IMR-90 (cell line): ENCODE measurements at places on chromosomes 1 and 21. TPM values are rescaled to one million over a fixed set of nuclear protein-coding genes. Genes with fewer than 3 reads are reported as not detected.

The NBPF20 gene
- total RNA-seq = 2.9 and 3.1 TPM in 2 replicates

The MX2 gene
- 0.54 and 0.56 TPM in 2 replicates for total RNA-seq

The KRTAP21-2 gene
- total RNA-seq = not detected in 2 replicates

The NMNAT2 gene
- 0.36 and 0.56 TPM in 2 replicates for total RNA-seq

The LMX1A gene
- not detected in 2 replicates for total RNA-seq

The MTR gene
- total RNA-seq = 31.0 and 32.8 TPM in 2 replicates

The KCNT2 gene
- 0.56 and 0.72 TPM in 2 replicates for total RNA-seq

The LEFTY1 gene
- not detected in 2 replicates for total RNA-seq

The CD1E gene
- not detected in 2 replicates for total RNA-seq

The TARBP1 gene
- 10.6 and 12.8 TPM in 2 replicates for total RNA-seq

The TMPRSS15 gene
- not detected in 2 replicates for total RNA-seq

The CATSPERE gene
- 0.18 and 0.28 TPM in 2 replicates for total RNA-seq

The TMOD4 gene
- not detected in 2 replicates for total RNA-seq

The REN gene
- 0.28 and 0.54 TPM in 2 replicates for total RNA-seq

The S100A14 gene
- total RNA-seq = not detected in 2 replicates

The FAM151A gene
- total RNA-seq = not detected in 2 replicates

The LCE3E gene
- total RNA-seq = not detected in 2 replicates

The ZNF593OS gene
- not detected in 2 replicates for total RNA-seq

The UROD gene
- total RNA-seq = 165 and 220 TPM in 2 replicates

The SH2D2A gene
- 0.28 TPM in 1 of 2 replicates, not detected in the other for total RNA-seq

The ZC3H12A gene
- total RNA-seq = 3.1 and 3.8 TPM in 2 replicates

The GJC2 gene
- 1.1 and 1.4 TPM in 2 replicates for total RNA-seq

The SASS6 gene
- 2.7 and 5.0 TPM in 2 replicates for total RNA-seq

The ERO1B gene
- 0.54 and 1.7 TPM in 2 replicates for total RNA-seq

The C1orf116 gene
- under 0.01 TPM in 1 of 2 replicates, not detected in the other for total RNA-seq

The KRTAP21-1 gene
- total RNA-seq = not detected in 2 replicates

The KIAA1614 gene
- total RNA-seq = 1.7 and 1.8 TPM in 2 replicates

The FHL3 gene
- total RNA-seq = 7.2 and 11.5 TPM in 2 replicates

The AKR7A2 gene
- 50.5 and 60.2 TPM in 2 replicates for total RNA-seq

The OR2L2 gene
- total RNA-seq = not detected in 2 replicates

The KRTAP19-3 gene
- not detected in 2 replicates for total RNA-seq

The PGBD5 gene
- total RNA-seq = 0.18 and 0.28 TPM in 2 replicates

The PCAT6 gene
- total RNA-seq = 0.56 TPM in 1 of 2 replicates, not detected in the other

The SPATA17 gene
- total RNA-seq = 0.18 and 0.28 TPM in 2 replicates

The LRRC71 gene
- not detected in 2 replicates for total RNA-seq

The ACTL8 gene
- under 0.01 and 0.28 TPM in 2 replicates for total RNA-seq

The CYP4A22 gene
- not detected in 2 replicates for total RNA-seq

The ENTREP3 gene
- 1.4 TPM in 2 replicates for total RNA-seq

The NGF gene
- total RNA-seq = 8.3 and 12.5 TPM in 2 replicates

The NR1I3 gene
- not detected in 2 replicates for total RNA-seq

The CRYBG2 gene
- total RNA-seq = not detected in 2 replicates

The RIPPLY3 gene
- total RNA-seq = not detected in 2 replicates

The RPS27 gene
- 320 and 1,119 TPM in 2 replicates for total RNA-seq

The LRRN2 gene
- not detected in 2 replicates for total RNA-seq

The S100A11 gene
- total RNA-seq = 117 and 167 TPM in 2 replicates

The SLAMF6 gene
- total RNA-seq = not detected in 2 replicates

The FCAMR gene
- total RNA-seq = not detected in 2 replicates

The PDPN gene
- not detected in 2 replicates for total RNA-seq

The HSD3B1 gene
- total RNA-seq = not detected in 2 replicates

The CBR3 gene
- 12.8 and 13.4 TPM in 2 replicates for total RNA-seq

The CD53 gene
- not detected in 2 replicates for total RNA-seq

The TMEM63A gene
- 4.7 and 5.6 TPM in 2 replicates for total RNA-seq

The RAD54L gene
- 4.7 and 4.8 TPM in 2 replicates for total RNA-seq

The LSS gene
- 35.3 and 43.4 TPM in 2 replicates for total RNA-seq

The SYCP1 gene
- total RNA-seq = not detected in 2 replicates

The SPOCD1 gene
- 42.2 and 59.7 TPM in 2 replicates for total RNA-seq

The DPT gene
- not detected in 2 replicates for total RNA-seq
